ENCODE measurements at places on chromosomes 2 and 18.

DNA sequence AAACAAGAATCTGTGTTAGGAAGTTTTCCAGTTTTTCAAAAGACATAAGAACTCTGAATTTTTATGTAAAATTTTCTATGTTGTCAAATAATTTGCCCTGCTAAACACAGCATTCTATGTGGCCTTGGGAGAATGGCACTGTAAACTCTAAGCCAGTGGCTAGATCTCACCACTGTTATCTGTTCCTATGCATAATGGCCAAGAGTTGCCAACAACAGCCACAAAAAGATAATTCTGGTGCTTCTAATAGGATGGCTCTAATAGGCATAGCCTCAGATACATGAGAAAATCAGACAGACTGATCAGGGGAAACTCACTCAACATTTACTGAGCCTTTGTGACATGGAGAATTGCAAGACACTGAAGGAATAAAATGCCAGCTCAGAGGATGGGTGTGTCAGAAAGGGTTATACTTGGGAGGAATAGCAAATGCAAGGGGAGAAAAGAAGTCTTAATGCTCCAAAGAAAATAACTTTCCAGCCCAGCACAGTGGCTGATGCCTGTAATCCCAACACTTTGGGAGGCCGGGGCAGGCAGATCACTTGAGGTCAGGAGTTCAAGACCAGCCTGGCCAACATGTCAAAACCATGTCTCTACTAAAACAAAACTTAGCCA is 63.7 kb downstream of the COBLL1 start:
- DNase-seq: no peak

DNA sequence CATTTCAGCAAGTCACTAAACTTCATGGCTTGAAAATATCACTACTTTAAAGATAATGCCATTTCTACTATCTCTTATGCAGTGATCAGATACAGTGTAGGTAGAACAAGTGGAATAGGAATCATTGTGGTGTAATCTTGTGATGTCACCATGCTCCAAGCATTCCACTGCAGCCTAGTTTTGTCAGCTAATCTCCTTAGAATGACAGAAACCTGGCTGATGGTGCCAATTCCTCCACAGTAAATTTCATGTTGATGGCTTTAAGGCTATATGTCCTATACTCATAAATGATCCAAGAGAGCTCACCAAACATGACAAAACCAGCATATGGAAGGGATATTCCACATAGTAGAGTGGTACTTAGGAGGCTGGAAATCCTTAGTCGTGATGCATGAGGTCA is 184.9 kb downstream of the PDE1A start:
- DNase-seq: no peak

GRCh38 chr2:231409776-231410175 is 14.3 kb downstream of the B3GNT7 start:
- no peak for DNase-seq

DNA sequence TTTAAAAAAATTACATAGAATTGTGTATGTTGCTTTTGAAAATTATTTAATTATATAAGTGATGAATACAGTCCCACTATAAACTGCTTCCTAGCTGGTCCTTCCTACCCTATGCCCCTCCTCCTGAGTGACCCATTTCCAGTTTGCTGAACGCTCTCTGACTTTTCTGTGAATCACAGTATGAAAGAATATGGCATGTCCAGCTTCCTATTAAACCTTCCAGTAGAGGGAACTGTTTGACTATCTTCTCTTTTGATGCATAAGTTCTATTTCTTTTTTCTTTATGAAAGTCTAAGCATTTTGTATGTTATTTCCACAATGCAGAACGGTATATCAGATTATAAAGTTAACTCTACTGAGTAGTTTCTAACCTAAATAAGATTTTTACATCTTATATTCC is 41.3 kb downstream of the PSMG2 start:
- peak; percentile 34 for DNase-seq

- DNase-seq: no peak
Observed at GRCh38 chr2:48059975-48060374, 153.7 kb upstream of the FBXO11 start.

- DNase-seq: no peak
Observed at GRCh38 chr18:74251297-74252038, 40.3 kb downstream of the CYB5A start.

DNA sequence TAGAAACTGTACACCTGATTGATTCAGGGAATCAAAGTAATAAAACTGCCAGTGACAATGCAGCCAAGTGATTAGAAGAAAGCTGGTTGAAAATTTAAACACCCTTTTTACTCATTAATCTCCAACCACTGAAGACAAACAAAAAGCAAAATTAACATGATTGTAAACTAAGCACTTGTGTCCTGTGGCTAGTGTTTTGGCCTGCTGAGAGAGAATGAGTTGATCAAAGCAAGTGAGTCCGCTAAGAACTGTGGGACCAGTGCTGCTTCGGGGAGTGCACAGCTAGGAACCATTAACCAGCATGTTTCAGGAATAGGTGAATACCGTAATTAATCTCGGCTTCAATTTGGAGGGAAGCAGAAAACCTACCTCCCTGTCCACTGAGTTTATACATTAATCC is 13.6 kb upstream of the PAPOLG start:
- no peak for DNase-seq

DNA sequence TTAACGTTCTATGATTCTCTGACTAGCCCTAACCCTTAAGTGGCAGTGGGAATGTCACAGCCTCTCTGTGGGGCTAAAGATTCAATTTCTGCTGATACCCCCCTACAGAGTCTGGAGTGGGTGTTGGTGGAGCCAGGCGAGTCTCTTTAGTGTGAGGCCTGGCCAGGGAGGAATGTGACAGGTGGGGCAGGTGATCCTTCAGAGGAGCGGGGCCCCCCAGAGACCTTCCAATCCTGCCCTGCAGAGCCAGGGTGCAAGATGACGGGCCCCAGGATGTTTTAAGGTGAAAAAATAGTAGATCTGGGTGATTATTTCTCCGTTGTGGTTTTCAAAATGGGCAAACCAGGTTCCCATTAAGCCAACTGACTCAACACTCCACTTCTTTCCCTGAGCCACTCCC is 28.2 kb upstream of the DNMT3A start:
- no peak for DNase-seq

DNA sequence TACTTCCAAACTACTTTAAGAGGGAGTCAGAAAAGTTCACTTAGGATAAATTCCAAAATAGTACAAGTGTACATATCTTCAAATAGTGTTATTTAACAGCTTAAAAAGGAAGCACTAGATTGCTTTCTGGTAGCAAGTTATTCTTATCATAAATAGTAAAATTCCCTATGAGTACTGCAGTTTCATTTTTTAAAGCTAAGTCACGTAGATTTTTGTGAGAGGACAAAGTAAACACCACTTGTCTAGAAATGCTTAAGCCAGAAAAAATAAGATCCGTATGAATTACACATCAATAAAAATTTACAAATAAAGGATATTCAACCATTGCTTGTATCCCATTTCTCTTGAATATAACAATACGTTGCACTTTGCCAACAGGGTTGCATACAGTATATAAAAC is 19.2 kb downstream of the HNRNPLL start:
- DNase-seq: no peak
